ENCODE measurements at places on chromosomes 16 and 17. TPM values are rescaled to one million over a fixed set of nuclear protein-coding genes. Genes with fewer than 3 reads are reported as not detected.

The COIL gene
- 22.5 TPM for total RNA-seq

GRCh38 chr16:3864562-3864961 is 16.0 kb downstream of the CREBBP start:
- DNase-seq, result no peak

DNA sequence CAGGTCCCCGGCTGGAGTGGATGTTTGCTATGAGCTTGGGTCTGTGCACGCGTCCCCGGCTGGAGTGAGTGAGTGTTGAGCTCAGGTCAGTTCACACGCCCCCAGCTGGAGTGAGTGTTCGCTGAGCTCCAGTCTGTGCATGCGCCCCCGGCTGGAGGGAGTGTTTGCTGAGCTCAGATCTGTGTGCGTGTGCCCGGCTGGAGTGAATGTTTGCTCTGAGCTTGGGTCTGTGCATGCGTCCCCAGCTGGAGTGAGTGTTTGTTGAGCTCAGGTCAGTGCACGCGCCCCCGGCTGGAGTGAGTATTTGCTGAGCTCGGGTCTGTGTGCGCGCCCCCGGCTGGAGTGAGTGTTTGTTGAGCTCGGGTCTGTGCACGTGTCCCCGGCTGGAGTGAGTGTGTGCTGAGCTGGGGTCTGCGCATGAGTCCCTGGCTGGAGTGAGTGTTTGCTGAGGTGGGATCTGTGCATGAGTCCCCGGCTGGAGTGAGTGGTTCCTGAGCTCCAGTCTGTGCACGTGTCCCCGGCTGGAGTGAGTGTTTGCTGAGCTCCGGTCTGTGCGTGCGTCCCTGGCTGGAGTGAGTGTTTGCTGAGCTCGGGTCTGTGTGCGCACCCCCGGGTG is 284.2 kb downstream of the SNX29 start:
- DNase-seq, result no peak

GRCh38 chr16:86424985-86425384 is 85.3 kb upstream of the FOXF1 start:
- no peak for DNase-seq

DNA sequence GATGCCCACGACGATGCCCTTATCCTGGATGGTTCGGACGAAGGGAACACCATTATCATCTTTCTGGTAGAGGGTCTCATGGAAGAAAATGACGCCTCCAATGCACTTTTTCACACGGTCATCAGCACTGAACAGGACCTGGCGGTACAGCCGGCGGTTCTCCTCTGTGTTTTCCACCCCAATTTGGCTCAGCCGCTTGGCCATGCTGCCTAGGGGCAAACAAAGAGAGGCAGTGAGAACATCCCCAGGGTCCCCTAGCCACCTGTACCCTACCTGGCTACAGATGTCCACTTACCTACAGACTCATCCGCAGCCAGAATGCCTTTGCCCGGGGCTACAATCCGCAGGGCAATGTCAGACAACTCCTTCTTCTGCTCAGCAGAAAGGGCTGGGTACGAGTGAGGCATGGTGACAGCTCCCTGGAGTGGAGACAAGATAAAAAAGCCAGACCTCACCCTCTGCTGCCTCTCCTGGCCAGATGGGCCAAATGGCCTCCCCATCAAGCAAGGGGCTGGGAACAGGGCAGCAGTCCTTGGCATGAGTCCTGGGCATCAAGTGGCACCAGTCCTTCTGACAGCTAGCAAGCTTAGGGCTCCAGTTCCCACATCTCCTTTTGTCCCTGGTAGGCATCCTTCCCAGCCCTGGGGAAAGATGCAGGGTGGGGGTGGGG is 1.4 kb downstream of the ALDOC start:
- DNase-seq, result no peak

- no peak for DNase-seq
Observed at GRCh38 chr17:29256735-29257466, 10.2 kb downstream of the CRYBA1 start.

DNA sequence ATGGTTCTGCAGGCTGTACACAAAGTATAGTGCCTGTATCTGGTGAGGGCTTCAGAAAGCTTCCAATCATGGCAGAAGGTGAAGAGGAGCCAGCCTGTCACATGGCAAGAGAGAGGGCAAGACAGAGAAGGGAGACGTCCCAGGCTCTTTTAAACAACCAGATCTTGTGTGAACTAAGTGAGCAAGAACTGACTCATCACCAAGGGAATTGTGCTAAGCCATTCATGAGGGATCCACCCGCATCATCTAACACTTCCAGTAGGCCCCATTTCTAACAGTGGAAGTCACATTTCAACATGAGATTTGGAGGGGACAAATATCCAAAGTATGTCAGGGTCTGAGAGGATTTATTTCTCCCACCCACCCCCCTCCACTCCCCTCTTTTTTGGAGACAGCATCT is 56.2 kb upstream of the ELAC2 start:
- no peak for DNase-seq

- no peak for DNase-seq
Observed at GRCh38 chr17:67491681-67492024, 114.6 kb downstream of the PITPNC1 start.

GRCh38 chr16:70612931-70613330 is 33.4 kb upstream of the IL34 start:
- DNase-seq, result no peak

The KRTAP9-4 gene
- total RNA-seq, result not detected

DNA sequence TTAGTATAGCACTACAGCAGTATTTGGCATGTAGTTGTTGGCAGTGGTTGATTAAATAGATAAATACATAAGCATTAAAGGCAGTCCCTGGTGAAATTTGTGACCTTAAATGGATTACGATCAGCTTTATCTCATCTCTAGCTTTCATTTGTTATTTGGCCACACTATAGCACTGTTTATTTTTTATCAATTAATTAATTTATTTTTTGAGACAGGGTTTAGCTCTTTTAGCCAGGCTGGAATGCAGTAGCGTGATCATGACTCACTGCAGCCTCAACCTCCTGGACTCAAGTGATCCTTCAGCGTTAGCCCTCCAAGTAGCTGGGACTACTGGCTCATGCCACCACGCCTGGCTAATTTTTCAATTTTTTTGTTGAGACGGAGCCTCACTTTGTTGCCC is 18.7 kb upstream of the ARHGAP17 start:
- DNase-seq, result no peak

The GPR139 gene
- total RNA-seq, result not detected

Measured in mesothelial cell of epicardium (in vitro differentiated cells).